NK-92 treated with Interleukin-12 subunit alpha and Interleukin-12 subunit beta, amount 100 ng/mL, for 24 hours (cell line): ENCODE measurements at places on chromosomes 13 and 19.

GRCh38 chr19:741506-742131, 9.3 kb upstream of the MISP start:
- peak; percentile 51 for DNase-seq

DNA sequence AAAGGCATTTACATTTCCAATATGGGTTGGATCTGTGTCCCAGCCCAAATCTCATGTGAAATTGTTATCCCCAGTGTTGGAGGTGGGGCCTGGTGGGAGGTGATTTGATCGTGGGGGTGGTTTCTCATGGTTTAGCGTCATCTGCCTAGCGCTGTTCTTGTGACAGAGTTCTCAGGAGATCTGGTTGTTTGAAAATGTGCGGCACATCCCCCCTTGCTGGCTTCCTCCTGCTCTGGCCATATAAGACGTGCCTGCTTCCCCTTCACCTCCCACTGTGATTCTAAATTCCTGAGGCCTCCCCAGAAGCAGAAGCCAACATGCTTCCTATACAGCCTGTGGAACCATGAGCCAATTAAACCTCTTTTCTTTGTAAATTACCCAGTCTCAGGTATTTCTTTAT, 126.2 kb upstream of the FNDC3A start:
- no peak for DNase-seq

GRCh38 chr13:80340651-80341100, 250 bp downstream of the SPRY2 start:
- DNase-seq, result no peak

GRCh38 chr13:44422755-44423643, 49.4 kb downstream of the SERP2 start:
- no peak for DNase-seq
